ENCODE measurements at places on chromosomes 1 and 21.

GRCh38 chr1:166980383-166980782 is 5.0 kb upstream of the ILDR2 start:
- no peak for DNase-seq

DNA sequence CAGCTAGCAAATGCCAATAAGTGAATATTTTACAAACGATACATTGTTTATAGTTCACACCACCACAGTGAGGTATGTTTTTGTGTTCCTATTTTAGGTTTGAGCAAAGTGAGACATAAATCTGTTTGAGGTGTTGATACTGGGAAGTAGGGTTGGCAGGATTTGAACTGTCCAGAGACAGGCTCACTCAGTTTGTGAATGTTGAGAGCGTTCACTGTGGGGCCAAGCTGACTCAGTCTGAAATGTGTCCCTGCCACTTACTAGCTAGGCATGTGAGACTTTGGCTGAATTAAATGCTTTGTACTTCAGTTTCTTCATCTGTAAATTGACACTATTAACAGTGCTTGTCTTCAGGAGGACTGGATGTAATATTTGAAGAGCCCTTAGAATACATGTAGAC is 35.1 kb downstream of the DIRAS3 start:
- DNase-seq = no peak

GRCh38 chr1:5986018-5986417 is 6.2 kb downstream of the NPHP4 start:
- no peak for DNase-seq

GRCh38 chr1:162366149-162366548 is 10.5 kb downstream of the SPATA46 start:
- DNase-seq = no peak

DNA sequence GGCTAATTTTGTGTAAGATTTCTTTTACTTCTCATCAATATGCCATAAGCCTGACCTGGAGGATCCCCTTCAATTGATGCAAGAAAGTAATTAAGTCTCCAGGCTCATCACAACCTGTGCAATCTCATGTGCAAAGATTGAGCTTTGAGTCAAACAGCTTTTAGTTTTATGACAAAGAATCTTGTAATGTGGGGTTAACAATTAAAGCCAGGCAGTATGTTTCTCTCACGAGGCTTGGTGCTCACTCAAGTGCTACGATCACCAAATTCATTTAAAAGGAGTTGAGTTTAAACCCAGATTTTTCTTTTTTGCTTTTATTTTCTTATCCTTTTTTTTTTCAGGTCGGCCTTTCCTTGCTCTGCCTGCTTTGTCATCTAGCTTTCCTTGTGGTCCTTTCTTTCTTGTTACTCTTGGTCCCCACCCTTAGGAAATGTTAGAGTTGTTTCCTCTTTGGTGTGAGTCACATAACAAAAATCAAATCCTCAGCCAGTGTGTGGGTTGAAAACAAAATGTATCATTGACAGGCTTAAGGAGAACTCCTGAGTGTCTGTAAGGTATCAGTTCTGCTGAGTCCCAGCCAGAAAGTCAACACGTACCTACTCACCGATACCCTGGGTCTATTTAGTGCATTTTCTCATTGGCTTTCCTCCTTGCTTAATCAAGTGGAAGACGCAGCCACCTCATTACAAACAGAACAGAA is 1037.2 kb downstream of the ADGRL2 start:
- DNase-seq = no peak

DNA sequence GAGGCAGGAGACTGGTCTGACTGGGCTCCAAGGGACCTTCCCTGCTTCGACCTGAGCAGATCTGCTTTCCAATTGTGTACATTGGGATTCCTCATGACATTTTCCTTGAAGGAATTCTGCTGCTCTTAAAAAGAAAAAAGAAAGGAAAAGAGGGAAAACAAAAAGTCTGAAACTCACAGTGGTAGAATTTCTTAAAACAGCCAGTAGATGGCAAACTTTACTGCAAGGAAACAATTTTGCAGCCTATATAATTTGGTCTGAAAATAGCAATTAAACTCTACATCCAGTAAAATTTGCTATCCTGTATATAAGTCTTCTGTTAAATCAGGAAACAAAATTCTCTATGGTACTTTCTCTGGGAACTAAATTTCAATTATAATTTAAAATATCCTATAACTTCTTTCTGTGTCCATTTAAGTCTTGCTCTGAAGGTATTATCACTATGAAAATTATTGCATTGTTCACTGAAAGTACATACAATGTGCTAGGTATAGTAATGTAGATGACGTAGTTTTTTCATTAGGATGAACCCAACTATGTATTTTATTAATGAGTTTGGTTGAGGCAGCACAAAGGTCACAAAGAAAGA is 59.8 kb downstream of the CRB1 start:
- no peak for DNase-seq

Measured in umbilical cord (tissue), 2 donors.